ENCODE measurements at places on chromosomes 12 and 14.

DNA sequence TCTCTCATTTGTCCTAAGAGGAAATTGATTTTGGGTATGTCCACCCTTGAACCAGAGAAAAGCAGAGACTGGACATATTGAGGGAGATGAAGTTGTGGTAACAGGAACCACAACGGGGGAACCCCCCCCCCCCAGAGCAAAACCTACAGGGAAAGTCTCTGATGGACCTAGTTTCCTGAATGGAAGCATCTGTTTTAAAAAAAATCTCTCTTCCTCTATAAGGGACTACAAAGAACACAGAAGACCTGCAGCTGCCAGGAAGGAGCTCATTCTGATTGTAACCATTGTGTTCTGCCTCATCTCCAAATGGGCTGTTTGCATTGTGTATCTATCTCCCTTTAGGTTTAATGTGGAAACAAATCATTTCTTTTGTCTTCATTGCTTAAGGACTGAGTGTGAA is 13.4 kb downstream of the C1S start:
- DNase-seq: no peak

- no peak for DNase-seq
These were observed 77.1 kb upstream of the ACTN1 start for GRCh38 chr14:69055999-69056788.

DNA sequence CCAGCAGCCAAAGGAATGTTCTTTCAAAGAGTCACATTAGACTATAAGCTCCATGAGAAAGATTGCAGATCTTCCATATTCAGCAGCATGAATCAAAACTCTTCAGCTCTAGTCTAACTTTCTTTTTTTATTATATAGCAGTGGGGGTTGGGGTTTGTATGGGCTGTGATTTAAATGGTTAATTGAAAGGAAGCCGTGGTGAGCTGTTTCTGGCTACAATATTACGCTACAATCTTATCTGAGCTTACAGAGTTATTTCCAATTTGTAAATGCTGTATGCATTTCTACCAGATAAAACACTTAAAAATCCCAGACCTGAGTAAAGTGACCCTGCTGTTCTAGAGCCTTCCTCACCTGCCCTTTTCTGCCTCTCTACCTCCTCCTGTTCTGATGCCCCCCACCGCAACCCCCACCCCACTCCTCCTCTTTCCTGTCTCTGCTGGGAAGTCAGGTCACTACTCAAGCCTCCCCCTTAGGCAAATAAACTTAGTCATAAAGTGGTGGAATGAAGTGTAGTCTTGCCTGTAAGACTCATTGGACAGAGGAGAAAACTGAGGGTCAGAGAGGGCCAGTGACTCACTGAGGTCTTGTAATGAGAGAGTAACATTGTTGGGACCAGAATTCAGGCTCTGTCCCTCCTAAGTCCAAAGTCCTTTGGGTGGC is 1089.5 kb downstream of the BCL11B start:
- DNase-seq: peak; percentile 66

DNA sequence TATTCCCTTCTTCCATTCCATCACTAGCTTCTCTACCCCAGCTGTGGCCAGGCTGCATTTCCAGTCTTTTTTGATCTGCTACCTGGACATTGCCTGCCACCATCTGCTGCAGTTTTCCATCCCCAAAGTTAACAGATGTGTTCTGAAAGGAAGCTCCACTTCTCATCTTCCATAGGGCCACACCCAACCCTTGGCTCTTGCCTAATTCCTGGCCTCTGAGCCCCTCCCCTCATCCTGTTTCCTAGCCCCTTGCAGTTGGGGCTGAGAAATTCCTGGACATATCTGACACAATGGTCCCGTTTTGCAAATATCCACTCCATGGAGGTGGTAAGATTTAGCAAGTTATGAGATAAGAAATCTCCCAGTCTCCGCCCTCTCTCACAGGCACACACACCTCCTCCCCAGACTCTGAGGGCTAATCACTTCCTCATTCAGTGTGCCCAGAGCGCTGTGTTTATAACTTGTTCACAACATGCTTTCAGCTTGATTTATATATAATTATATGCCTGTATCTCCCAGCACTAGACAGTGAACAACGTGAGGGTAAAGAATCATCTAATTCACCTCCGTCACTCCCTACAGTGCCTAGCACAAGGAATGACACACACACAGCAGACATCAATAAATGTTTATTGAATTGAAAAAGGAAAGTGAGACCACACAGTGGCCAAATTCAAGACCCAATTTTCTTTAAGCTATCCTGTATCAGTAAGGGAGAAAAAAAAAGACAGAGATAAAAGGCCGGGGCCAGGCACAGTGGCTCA is 13.4 kb downstream of the SMUG1 start:
- DNase-seq: no peak

DNA sequence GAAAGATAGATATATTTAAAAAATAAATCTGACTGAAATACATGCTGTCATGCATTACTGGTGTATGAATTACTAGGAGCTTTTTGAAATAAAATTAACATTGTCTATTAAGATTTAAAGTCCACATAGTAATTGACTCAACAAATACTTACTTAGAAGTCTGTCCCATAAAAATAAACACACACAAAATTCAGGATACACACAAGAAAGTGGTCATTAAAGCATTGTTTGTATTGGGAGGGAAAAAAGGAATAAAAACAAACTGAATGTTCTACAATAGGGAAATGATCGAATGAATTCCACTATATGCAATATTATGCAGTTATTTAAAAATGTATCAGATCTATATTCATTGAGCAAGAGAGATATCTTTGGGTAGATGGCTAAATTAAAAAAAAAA is 118.9 kb downstream of the SLC38A1 start:
- DNase-seq: no peak

- no peak for DNase-seq
These were observed 119.0 kb upstream of the RASSF8 start for GRCh38 chr12:25839470-25839869.

GRCh38 chr12:1660304-1661187 is 30.3 kb upstream of the ADIPOR2 start:
- DNase-seq: peak; percentile 40

DNA sequence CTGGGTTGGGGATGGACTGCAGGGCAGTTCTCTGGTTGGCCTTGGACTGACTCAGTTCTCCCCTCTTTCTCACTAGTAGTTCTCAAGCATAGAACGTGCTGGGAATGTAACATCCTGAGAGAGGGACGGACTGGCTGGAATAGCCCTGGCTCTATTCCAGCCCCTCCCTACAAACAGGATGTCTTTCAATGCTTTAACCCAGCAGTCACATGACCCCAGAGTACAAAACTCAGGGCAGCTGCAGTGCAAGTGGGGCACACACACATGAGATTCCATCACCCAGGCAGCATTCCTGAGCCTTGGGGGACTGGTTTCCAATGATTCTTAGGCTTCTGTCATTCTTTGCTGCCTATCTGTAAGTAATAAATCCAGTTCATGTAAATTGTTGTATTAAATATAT is 1.6 kb upstream of the ACOT6 start:
- DNase-seq: no peak

DNA sequence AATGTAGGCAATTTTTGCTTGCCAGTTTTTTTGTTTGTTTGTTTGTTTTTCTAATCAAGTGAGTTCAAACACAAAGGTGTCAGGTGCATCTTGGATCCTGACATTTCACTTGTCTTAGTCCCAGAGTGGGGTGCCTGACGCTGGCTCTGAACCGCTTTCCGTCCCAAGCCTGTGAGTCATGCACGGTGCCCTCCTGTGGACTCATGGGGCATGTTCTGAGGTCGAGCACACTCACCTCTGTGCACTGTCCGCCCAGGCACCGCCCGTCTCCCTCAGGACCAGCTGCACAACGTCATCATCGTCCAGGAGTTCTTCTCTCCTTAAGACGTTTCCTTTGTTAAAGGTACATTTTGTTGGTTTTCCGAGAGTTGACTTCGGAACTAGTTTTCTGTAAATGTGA is 98.2 kb downstream of the GLT1D1 start:
- DNase-seq: no peak

DNA sequence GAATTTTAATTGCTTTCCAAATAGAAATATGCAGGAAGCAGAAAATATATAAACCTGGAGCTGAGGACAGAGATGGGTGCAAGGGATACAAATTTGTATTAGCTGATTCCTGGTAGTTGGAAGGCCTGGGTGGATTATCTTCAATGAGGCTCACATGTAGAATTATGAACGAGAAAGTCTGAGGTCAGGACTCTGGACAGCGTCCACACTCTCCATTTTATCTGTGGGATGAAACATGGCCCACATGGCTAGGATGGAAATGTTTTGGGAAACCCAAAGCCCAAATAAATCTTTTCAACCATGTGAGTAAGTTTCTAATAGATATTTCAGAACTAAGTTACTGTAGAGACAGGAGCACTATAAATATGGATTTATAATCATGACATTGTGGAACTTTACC is 256.1 kb downstream of the APAF1 start:
- DNase-seq: no peak

GRCh38 chr14:57038689-57039088 is 228.4 kb upstream of the OTX2 start:
- DNase-seq: no peak

DNA sequence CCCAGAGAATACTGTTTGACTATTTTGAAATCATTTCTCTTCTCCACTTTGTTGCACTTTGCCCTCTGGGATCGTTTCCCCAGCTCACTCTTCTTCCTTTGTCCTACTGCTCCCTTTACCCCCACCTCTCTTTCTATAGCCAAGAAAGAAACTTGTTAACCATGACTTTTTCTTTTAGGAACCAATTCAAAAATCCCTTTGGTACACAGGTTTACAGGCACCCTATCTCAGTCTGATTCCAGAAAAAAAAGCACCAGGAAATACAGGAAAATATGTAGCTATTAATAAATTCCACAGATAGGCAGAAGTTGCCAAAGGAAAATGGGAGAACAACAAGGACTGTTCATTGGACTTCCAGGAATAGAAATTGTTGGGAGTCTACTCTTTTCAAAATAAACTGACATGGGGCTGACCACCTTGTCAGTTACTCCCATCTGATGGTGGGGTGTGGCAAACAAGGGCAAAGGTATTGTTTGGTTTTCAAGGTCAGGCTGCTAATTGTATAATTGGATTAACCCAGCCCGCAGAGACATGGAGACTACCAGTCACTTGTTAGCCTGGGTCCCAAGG is 82.4 kb downstream of the CRADD start:
- no peak for DNase-seq

DNA sequence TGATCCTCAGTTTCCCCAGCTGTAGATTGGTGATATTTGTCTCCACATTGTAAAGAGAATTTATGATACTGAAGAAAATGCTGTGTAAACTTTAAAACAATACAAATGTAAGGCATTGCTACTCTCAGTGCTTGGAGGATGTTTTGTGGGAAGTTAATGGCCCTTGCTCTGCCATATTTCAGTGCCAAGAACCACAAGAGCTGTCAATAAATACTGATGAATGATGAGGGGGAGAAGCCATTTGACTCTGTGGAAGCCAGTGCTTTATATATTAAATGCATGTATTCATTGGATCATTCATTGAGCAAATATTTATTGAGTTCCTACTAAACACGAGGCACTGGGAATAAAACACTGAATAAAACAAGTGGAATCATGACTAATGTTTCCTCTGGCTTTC is 30.8 kb downstream of the CACNA1C start:
- DNase-seq: no peak

- peak; percentile 50 for DNase-seq
These were observed 19.5 kb upstream of the TTC9 start for GRCh38 chr14:70622111-70622712.

- no peak for DNase-seq
These were observed 1.8 kb downstream of the BAG5 start for GRCh38 chr14:103560691-103561090.

GRCh38 chr12:24861766-24862540 is 86.9 kb downstream of the BCAT1 start:
- no peak for DNase-seq

- no peak for DNase-seq
These were observed 8.7 kb downstream of the SYNE3 start for GRCh38 chr14:95507701-95508103.

Measured in activated naive CD4-positive, alpha-beta T cell treated with anti-CD3 and anti-CD28 coated beads, Interleukin-2, amount 50 U/mL, for 16 hours (primary cell).